Lower lobe of right lung (tissue), 2 donors: ENCODE measurements at places on chromosomes 1 and 21. TPM values are rescaled to one million over a fixed set of nuclear protein-coding genes. Genes with fewer than 3 reads are reported as not detected.

The VAV3 gene
- total RNA-seq = 11.3 TPM

The CCDC17 gene
- total RNA-seq = 20.3 TPM

The DEPDC1 gene
- 1.2 TPM for total RNA-seq

The NUP210L gene
- 1.7 TPM for total RNA-seq

The DNAI4 gene
- total RNA-seq = 19.9 TPM

The LCE6A gene
- not detected for total RNA-seq

The FMO5 gene
- 106 TPM for total RNA-seq

The MX2 gene
- 35.5 TPM for total RNA-seq

The ETV3L gene
- not detected for total RNA-seq

The SLC30A2 gene
- not detected for total RNA-seq

The FCRL1 gene
- 4.2 TPM for total RNA-seq

The BGLAP gene
- total RNA-seq = 4.8 TPM

The AK5 gene
- total RNA-seq = 1.0 TPM

The RAB7B gene
- 9.1 TPM for total RNA-seq

The CFAP74 gene
- total RNA-seq = 6.6 TPM

The OR2L8 gene
- not detected for total RNA-seq

The HORMAD1 gene
- total RNA-seq = 2.7 TPM

The LAD1 gene
- 35.3 TPM for total RNA-seq

The FCAMR gene
- not detected for total RNA-seq

The NHLH1 gene
- total RNA-seq = 0.15 TPM

The RAB42 gene
- 7.0 TPM for total RNA-seq

The SH2D2A gene
- 3.5 TPM for total RNA-seq

The ACOT11 gene
- 5.0 TPM for total RNA-seq

The IL20 gene
- not detected for total RNA-seq

The PDPN gene
- 33.3 TPM for total RNA-seq

The KCNT2 gene
- 3.7 TPM for total RNA-seq

The KLHDC8A gene
- total RNA-seq = 0.97 TPM

The PROK1 gene
- total RNA-seq = not detected

The VASH2 gene
- total RNA-seq = 1.6 TPM

The MARCKSL1 gene
- 34.7 TPM for total RNA-seq

The PRAMEF13 gene
- total RNA-seq = not detected

The WNT2B gene
- 11.8 TPM for total RNA-seq

The UTS2 gene
- not detected for total RNA-seq

The RGS4 gene
- 0.89 TPM for total RNA-seq

The RAB3B gene
- total RNA-seq = 0.06 TPM

The TAF12 gene
- 21.8 TPM for total RNA-seq

The LCE1A gene
- total RNA-seq = not detected

The NPR1 gene
- 58.8 TPM for total RNA-seq
